Left ventricle myocardium superior (tissue), 1 donor: ENCODE measurements at places on chromosomes 1 and 21.

DNA sequence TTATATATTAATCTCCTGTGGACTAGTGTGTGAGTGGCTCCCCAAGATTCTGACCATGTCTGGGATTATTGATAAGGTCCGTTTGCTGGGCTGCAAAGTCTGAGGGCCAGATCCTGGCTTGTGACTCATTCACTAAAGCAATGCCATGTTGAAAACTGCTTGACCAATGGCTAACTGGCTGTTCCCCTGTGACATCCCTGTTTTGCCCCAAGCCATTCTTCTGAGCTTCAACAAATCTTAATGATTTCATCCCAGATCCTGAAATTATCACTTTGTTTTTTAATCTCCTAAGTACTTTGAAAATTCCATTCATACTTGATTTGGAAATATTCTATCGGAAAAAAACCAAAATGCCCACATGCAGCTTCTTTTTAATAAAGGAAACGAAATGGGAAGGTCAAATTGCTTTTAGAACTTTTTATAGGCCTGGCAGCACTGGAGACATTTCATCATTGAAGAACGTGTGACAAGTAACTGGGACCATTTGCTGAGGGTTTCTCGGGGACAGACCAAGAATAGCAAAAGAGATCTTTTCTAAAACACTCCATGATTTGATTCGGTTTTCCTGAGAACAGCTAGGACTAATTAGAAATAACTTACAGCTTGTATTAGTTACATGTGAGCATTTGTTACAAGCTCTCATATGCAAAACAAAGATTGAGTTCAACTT, 121.3 kb downstream of the TGFB2 start:
- DNase-seq, result no peak

- DNase-seq, result no peak
Observed at GRCh38 chr1:174982971-174983689, 16.6 kb upstream of the CACYBP start.

DNA sequence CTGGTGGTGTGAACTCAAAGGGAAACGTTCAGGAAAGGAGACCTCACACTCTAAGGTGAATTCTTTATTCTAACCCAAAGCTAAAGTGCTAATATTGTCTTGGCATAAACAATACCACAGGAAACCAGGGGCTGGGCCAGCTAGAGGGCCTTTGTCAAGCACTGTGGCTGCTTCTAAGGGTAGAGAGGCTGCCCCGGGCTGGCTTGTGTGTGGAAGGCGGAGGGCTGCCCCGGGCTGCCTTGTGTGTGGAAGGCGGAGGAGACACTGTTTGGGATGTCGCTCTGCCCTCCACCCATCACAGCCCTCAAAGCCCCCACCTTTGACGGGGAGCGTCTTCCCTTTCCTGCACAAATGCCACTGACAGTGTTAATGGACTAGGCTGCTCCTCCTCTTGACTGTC, 216.8 kb downstream of the TOMM20 start:
- DNase-seq, result no peak

DNA sequence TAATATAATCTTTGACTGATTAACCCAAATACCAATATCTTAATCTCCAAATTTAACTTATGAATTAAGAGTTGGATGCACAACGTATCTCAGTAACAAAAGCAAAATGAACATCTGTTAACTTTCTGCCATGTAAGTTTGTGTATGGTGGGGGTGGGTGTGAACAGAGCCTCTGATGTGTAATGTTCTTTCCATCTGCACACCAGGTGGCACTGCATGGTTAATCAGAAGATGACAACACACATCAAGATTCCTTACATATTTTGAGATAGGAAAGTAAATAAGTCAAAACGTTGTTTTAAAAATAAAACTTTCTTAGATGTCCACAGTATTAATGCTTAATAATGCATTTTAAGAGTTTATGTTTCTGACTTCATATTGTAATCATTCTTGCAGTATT, 251.9 kb downstream of the DPYD start:
- DNase-seq, result no peak

DNA sequence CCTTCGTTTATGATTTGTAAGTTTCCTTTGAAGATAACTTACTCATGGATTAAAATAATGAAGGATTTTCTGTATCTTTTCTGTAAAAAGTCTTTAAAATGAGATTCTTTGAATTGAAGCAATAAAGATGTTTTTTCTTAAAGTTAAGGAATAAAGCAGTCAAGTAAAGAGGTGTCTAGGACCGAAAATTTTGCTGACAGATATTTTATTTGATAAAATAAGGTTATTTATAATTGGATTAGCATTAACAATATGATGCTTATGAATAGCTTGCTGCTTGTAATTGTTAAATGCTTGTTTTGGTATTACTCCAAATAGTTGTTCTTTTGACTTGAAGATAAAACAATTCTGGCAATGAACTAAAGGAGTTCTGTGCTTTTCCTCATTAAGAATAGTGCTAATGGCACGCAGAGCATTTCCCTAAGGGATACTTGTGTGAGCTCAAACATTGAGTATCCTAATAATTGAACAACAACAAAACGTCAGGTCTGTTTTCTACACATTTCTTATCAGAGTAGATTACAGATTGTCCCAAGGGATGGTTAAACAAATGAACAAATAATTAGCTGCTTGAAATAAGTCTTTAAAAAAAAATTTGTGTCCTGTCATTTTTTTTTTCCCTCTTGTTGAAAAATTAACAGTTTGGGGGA, 16.6 kb downstream of the TSNAX start:
- no peak for DNase-seq

DNA sequence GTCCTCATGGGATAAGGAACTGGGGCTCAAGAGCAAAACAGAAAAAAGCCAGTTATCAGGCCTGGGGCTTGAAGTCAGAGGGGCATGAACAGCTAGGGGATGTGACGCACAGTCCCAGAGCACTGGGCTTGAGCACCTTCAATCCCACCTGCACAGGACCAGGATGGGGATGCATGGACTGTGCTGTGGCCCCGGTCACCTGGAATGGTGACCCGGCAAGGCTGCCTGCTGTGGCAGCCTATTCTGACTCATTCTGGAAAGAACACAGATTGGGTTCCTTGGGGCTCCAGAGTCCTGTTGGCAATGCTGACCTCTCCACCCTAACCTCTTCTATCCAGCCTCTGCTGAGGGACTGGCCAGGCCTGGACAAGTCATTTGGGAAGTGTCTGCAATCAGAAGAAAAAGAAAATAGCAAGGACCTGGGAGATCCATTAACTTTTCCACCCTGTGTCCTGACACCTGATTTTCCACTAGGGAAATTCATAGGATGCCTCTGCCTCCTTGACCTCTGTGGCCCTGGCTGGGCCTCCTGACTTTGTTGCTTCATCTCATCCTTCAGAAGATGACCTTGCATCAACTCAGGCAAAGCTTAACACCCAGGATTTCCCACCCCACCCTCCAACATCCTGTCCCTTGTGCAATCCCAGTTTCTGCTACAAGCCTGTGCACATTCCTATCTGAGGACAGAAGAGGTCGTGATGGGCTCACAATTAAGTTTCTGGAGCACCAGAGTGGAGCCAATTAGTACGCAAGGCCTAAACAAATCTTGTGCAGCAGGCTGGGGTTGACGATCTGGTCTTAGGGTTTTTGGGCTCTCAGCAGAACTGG, 17.9 kb upstream of the FMOD start:
- peak; percentile 60 for DNase-seq

DNA sequence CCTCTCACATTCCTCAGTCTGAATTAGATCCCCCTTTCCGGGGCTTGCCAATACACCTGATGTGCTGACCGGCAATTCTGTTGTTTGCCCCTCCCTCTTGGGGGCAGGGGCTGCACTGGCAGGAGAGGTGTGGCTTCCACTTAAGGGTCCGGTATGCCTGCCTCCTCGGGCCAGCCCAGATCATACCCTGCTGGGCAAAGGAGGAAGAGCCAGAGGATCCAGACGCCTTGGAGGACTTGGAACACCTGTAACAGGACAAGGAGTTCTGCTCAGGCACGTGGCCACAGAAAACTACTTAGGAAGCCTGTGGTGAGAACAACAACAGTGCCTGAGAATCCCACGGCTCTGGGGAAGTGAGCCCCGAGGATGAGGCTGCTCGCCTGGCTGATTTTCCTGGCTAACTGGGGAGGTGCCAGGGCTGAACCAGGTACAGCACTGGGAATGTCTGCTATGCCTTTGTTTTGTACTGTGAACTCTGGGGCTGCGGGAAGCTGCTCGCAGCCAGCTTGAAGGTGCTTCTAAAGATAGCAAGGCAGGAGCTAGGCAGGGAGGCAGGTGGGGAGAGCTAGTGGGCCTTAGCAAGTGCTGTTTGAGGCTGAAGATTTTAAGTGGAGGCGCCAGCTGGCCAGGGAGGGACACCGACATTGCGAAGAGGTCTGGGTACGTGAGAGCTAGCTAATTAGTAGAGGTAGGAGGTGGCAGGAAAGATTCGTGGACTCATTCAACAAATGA, at the start of gene SMPDL3B:
Gene SMPDL3B (plus strand): TSS at position 183 of the 732 bp plus-strand sequence. CDS start 184 bp downstream, at position 367.
- no peak for DNase-seq

DNA sequence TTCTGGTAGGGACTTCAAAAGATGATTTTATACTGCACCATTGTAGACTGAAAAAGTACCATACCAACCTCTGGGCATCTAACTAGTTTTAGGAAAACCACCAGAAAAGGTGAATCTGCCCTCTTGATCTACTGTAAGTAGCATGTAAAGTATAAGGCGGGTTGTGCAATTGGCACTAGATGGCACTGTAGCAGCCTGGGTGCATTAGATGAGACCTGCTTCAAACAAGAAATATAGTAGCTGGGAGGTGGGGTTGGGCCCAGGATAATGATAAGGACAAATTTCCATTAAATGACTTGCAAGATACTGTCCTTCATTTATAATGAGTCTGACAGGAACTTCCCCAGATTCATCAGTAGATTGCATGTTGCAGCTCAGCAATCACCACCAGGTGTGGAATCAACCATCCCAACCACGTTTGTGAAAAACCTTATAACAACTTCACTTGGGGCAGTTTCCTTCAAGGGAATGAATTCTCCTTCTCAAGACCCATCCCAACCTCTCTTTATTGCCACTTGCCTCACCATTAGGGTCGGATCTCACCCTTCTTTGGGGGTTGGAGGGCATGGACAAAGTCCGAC, 37.3 kb upstream of the IL10 start:
- no peak for DNase-seq

GRCh38 chr1:66777831-66778230, 23.2 kb downstream of the INSL5 start:
- DNase-seq, result no peak

- no peak for DNase-seq
Observed at GRCh38 chr1:23575226-23575810, 16.0 kb upstream of the ID3 start.

DNA sequence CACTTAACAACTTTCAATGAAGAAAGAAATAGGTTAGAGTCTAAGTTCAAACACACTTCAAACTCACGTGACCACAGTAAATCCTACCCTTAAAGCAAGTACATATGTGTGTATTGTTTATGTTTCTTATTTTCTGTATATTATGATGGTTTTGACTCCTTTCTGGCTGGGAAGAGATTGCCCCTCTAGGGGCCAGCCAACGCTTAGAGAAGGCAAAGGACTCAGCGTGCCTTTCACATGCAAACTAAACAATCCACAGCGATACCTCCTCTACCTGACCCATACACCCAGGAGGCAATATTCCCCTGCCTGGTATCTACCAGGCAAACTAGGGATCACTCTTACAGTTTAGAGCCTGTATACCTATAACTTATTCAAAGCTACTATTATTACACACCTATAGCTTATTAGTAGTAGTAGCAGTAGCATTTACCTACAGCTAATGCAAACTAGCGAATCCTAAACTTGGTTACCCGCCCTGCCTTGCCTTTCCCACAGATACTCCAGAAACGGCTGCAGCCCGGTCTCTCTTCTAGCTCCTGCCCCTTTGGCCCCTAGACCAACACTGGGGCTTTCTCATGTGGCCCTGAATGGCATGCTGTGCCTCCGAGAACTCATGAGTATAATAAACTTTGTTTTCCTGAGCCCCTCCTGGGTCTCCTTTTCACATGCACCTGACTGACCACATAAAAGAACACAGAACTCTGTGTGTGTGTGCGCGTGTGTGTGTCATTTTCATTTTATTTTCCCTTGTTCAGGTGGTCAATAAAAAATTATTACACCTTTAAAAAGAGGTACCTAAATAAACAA, 14.0 kb downstream of the NRIP1 start:
- no peak for DNase-seq

DNA sequence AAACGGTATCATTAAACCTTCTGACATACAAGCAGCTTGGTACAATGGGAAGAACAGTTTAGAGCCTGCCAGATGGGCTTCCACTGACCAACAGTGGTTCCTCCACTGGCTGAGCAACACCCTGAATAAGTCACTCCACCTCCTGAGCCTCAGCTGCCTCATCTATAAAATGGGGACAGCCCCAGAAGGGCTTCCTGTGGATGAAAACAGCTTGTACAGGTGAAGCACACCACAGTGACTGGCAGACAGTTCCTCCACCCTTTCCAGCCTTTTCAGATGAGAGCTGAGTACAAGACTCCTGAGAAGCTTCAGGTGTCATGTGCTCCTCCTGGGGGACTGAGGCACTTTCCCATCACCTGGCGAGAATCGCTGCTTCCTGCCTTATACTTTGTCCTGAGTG, 2.1 kb downstream of the CAPZB start:
- no peak for DNase-seq

DNA sequence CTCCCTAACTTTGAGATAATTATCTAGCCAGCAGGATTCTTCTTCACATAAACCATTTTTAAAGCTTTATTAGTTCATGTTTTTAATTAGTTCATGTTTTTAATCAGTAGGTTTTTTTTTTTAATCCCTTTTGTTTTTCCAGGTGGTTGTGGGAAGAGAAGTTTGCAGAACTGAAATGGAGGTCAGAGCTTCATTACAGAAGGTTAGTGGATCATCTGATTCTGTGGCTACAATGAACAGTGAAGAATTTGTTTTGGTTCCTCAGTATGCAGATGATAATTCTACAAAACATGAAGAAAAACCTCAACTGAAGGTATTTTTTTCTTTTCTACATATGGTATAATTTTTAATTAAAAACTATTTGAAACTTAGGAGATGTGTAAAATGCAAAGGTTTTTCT, 59.7 kb downstream of the RABGAP1L start:
- DNase-seq, result no peak
